Activated CD4-positive, alpha-beta T cell treated with anti-CD3 and anti-CD28 coated beads for 1 hour (primary cell): ENCODE measurements at places on chromosomes 3 and 15.

DNA sequence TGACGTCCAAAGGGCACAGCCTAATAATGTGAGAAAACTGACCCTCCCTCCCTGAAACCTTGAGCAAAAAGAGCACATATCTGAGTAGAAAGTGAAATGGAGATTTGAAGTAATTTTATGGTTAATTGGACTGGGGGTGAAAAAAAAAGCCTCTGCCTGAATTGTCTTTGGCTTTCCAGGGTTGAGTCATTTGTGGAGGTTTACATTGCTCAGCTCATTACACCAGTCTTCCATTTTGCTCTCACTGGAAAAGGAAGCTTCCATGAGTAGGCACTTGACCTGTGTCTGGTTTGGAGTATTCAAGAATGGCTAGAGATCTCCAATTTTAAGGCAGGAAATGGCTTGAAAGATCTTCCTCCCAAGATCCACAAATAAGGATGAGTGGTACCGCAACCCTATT, 273.9 kb downstream of the PDCD6IP start:
- DNase-seq: no peak

GRCh38 chr3:128879991-128880390, 571 bp downstream of the ACAD9 start:
- no peak for DNase-seq

DNA sequence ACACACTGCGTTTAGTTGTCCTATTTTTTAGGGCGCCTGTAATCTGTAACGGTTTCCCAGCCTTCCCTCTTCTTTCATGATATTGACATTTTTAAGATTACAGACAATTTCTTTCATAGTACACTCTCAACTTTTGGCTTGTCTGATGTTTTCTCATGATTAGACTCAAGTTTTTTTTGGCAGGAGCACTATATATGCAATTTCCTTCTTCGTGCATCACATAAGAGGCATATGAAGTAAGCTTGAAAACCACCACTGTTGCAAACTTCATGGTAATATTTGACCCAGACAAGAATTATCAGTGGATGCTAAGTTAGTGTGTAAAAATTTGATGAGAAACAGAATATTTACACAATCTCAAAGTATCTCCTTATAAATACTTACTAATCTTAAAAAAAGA, 119.2 kb upstream of the CMC1 start:
- DNase-seq: no peak

- no peak for DNase-seq
Measured at GRCh38 chr15:60923925-60924324, 305.2 kb downstream of the RORA start.

- DNase-seq: no peak
Measured at GRCh38 chr15:66868918-66869317, 166.9 kb downstream of the SMAD6 start.

DNA sequence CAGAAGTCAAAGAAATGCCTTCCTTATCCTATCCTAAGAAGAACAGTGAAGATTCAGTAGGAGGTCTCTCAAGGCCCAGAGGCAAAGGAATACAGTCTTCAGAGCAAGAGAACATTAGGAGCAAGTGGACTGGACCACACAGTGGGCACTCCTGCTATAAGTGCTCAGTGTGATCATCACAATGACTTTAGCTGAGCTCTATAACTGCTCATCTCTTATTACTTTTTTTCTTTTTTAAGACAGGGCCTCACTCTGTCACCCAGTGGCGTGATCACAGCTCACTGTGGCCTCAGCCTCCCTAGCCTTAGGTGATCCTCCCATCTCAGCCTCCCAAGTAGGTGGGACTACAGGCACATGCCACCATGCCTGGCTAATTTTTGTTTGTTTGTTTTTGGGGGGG, 48.1 kb downstream of the COL8A1 start:
- DNase-seq: no peak

DNA sequence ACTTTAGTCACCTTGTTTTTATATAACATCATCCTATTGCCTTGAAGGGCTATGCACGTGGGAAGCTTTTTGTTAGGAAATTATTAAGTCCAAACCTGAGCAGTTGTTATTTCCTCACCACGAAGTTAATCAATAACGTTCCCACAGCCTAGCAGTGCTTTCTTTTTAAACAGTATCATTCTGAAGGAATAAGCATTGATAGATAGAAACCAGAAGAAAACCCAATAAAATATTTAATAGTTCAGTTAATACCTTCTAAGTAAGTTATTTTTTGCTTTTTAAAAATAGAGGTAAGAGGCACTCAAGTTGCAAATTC, 149.3 kb downstream of the KCNMB2 start:
- DNase-seq: no peak

GRCh38 chr3:84965141-84965540, 6.4 kb downstream of the CADM2 start:
- DNase-seq: no peak

GRCh38 chr3:194267744-194268653, 83.1 kb downstream of the CPN2 start:
- DNase-seq: no peak

DNA sequence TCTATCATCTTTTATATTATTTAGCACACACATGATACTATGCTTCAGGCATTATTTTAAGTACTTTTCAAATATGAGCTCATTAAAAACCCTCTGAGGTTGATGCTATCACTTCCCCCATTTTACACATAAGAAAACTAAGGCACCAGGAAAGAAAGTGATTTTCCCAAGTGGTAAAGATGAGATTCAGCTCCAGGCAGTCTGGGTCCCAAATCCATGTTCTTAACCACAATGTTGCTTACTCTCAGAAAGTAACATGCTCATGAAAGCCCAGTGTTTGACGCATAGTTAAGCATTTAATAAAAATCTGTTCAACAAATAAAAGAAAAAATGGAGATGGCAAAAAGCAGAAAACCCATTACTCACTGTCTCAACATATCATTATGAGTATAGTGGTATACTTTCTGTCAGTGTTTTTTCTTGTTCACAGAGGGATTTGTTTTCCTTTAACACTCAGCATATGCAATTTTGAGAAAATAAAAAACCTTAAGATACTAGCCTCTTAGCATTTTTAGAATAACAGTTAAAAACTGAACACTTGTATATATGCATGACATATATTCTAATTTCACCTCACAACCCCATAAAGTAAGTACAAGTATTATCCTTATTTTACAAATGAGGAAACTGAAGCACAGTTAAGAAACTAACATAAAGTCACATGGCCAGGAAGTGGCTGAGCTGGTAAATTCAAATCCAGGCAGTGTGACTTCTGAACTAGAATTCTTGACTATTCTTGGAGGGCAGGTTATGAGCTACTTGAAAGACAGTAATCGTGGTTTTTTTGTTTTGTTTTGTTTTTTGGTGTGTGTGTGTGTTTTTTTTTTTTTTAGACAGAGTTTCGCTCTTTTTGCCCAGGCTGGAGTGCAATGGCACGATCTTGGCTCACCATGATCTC, 10.4 kb downstream of the PEAK1 start:
- DNase-seq: no peak

DNA sequence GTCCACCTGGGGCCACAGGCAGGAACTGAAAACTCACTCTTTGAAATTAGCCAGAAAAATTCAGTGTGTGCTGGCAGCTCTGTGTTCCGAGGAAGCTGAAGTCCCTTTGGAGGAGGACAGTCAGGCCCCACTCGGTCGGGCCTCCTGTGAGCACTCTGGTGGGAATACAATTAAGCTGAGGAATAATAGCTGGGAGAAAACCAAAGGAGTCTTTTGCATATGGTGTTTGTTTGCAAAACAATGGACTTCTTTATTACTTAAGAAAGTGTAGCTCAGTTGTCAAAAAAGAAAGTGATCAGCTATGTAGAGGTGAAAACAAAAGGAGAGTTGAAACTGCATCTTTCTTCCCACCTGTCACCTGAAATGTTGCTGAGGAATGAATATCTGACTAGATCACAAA, 202.5 kb downstream of the MEIS2 start:
- DNase-seq: no peak

- DNase-seq: no peak
Measured at GRCh38 chr3:51773529-51774056, 5.4 kb downstream of the IQCF6 start.

DNA sequence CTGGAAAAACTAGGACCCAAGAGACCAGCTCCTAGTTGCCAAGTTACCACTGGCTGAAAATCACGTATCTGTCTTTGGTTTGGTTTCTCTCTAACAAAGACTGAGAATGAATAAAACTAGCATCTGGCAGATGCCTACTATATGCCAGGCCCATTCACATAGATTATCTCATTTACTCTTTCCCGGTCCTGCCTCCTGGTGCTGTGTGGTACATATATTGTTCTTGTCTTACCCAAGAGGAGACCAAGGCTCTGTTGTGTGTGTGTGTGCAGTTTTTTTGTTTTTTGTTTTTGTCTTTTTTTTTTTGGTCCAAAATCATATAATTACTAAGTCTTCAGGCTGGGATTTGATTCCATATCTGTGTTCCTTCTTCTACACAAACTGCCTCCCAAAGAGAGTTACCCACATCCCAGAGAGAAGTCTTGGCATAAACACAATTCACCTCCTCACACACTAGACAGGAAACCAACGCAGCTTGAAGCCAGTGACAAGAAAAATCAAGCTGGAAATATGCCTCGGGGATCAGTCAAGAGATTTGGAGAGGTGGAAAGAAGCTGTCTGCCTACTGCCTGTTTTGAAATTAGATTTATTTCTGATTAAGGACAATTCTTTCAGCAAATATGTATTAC, 891 bp downstream of the AHSG start:
- DNase-seq: no peak

DNA sequence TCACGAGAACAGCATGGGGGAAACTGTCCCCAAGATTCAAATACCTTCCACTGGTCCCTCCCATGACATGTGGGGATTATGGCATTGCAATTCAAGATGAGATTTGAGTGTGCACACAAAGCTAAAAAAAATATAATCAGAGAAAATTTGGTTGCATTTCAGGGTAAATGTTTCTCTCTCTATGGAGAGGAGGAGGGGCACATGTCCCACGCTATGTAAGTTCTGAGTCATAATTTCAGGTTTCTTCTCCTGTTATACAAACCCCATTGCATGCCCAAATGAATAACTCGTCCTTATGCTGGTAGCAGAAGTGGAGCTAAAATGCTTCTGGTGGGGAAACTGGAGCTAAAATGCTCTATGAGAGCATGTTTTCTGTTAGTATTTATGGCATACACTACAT, 209.7 kb upstream of the DCBLD2 start:
- no peak for DNase-seq

DNA sequence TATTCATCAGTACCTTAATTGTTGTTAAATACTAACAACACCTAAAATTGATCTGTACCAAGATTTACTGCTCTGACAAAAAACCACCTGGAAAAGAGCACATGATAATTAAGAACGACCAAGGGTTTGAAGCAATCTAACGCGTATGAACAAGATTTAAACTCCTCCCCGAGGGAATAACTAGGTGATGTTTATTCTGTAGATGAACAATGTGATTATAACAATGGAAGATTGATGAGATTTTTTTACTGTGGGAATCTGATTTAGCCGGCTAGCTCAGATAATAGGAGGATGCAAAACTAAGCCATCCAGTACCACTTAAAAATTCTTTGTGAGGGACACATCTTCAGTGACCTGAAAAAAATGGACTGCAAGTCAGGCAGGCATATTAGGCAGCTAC, 222.1 kb downstream of the FHIT start:
- no peak for DNase-seq

- DNase-seq: no peak
Measured at GRCh38 chr3:135068011-135068410, 273.0 kb downstream of the EPHB1 start.

GRCh38 chr3:194401346-194401745, 2.3 kb upstream of the GP5 start:
- DNase-seq: no peak
